Stimulated activated CD8-positive, alpha-beta memory T cell treated with anti-CD3 and anti-CD28 coated beads, Interleukin-7, amount 100 ng/mL, for 48 hours (primary cell): ENCODE measurements at places on chromosomes 2 and 18.

GRCh38 chr2:17104454-17104853 lies 413.8 kb downstream of the RAD51AP2 start:
- DNase-seq, result no peak

- DNase-seq, result peak; percentile 55
Observed at GRCh38 chr2:200812122-200813022, 662 bp downstream of the BZW1 start.

- DNase-seq, result no peak
Observed at GRCh38 chr2:232449964-232450363, 6.0 kb upstream of the ALPI start.

GRCh38 chr18:55778788-55779690 lies 191.0 kb upstream of the TCF4 start:
- no peak for DNase-seq

DNA sequence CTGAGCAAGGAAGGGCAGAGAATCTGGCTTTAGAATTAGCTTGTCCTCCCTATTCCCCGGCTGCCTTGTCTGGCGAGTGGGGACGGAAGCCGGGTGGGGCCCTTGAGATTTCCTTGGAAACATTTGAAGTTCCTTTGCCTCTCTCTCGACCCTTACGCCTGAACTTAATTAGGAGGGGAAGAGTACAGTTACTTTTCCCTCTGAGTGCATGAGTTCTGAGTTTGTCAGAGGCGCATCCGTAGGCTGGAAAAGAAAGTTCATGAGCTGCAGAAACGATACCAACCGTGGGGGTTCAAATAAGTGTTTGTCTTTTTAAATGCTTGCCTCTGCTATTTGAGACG lies 468 bp downstream of the PIKFYVE start:
- no peak for DNase-seq

DNA sequence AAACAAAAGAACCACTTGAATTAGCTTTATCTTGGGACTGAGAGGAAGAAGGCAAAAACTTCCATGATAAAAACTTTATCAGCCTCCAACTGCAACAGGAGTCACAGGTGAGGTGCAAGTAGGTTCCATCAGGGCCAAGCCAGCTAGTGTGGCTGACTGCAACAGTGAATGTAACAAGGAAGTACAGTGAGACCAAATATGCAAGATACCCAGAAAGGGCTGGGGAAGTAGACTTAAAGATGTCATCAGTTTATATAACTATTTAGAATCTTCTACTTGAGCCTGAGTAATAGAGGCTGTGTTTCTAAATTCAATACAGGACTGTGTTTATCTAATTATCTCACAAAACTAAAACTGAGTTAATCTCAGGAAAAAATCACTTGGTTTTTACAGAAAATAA lies 14.8 kb downstream of the PLEKHM3 start:
- DNase-seq, result no peak

- DNase-seq, result no peak
Observed at GRCh38 chr2:15449556-15450236, 111.4 kb downstream of the NBAS start.

DNA sequence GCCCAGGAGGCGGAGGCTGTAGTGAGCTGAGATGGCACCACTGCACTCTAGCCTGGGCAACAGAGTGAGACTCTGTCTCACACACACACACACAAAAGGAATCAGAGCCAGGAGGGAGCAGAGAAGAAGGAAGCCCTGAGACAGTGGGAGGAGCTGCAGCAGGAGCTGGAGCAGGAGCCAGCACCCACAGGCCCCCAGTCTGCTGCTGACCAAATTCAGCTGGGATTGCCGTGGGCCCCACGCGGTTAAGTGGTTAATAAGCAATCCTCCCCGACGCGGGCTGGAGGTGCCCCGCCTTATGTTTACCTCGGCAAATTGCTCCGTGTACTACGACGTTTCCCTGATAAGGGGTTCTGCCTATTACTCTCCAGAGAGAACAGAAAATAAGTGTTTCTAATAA lies 265.3 kb downstream of the TWIST2 start:
- no peak for DNase-seq

DNA sequence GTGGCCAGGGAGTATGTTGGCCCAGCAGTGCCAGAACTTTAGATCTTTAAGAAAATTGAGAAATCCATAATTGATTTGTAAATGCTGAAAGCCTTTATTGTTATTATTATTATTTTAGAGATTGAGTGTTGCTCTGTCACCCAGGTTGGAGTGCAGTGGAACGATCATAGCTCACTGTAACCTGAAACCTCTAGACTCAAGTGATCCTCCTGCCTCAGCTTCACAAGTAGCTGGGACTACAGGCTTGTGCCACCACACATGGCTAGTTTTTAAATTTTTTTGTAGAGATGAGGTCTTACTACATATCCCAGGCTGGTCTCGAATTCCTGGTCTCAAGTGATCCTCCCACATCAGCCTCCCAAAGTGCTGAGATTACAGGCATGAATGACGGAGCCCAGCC lies 143.2 kb upstream of the CCDC68 start:
- DNase-seq, result no peak

DNA sequence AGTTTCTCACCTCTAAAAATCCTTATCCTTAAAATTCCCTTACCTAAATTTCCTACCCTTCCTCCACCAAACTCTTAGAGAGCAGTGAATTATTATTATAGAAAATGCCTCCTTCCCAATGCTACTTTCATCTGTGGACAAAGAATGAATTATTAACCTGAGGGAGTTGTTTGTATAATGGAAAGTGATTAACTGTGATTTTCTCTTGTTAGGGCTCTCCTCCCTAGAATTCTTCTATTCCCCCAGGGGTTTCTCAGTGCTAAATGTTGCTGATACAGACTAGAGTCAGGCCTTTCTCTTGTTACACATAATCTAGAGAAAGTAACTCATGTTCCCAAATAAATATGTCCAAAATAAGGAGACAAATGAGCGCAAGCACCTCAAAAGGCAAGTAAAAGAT lies 23.3 kb downstream of the EPB41L5 start:
- DNase-seq, result no peak

GRCh38 chr18:72122103-72122502 lies 422.0 kb downstream of the CBLN2 start:
- no peak for DNase-seq

- DNase-seq, result no peak
Observed at GRCh38 chr2:30643674-30644073, 163.6 kb downstream of the CAPN13 start.

DNA sequence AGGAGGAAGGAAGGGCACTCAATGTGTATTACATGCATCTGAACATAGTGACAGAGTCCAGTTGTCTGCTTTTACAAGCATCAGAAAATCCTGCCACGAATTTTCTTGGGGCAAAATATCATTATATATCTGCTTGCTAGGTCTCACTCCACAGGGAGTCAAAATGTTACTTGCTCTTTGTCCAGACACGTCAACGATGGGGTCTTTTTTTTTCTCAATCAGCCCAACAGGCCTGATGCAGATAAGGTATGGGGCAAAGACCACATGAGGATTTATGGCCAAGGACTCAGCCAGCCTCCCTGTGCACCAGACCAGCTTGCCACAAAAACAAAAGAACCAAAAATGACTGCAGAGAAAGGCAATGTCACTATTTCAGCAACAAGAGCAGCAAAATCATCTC lies 323.4 kb upstream of the PKDCC start:
- DNase-seq, result no peak

GRCh38 chr2:236910781-236911495 lies 174.8 kb upstream of the COPS8 start:
- DNase-seq, result no peak

DNA sequence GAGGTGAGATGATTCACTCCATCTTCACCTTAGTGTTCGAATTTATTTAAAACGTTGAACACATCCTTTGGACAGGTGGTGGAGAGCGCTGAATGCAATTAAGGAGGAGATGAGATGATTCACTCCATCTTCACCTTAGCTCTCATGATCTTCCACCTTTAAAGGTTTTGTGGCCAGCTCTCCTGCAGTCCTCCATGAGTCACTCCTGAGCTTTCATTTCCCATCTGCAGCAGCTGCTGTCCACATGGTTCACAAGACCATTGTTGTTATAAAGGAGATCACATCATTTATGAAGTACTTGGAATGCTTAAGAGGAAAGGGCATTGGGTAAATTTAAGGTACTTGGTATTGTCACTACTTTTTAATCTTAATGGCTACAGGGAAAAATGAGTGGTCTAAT lies 298.5 kb downstream of the PAX3 start:
- no peak for DNase-seq

GRCh38 chr18:61502472-61502871 lies 169.2 kb downstream of the CDH20 start:
- DNase-seq, result no peak

- DNase-seq, result no peak
Observed at GRCh38 chr2:17479875-17480274, 38.4 kb downstream of the RAD51AP2 start.

DNA sequence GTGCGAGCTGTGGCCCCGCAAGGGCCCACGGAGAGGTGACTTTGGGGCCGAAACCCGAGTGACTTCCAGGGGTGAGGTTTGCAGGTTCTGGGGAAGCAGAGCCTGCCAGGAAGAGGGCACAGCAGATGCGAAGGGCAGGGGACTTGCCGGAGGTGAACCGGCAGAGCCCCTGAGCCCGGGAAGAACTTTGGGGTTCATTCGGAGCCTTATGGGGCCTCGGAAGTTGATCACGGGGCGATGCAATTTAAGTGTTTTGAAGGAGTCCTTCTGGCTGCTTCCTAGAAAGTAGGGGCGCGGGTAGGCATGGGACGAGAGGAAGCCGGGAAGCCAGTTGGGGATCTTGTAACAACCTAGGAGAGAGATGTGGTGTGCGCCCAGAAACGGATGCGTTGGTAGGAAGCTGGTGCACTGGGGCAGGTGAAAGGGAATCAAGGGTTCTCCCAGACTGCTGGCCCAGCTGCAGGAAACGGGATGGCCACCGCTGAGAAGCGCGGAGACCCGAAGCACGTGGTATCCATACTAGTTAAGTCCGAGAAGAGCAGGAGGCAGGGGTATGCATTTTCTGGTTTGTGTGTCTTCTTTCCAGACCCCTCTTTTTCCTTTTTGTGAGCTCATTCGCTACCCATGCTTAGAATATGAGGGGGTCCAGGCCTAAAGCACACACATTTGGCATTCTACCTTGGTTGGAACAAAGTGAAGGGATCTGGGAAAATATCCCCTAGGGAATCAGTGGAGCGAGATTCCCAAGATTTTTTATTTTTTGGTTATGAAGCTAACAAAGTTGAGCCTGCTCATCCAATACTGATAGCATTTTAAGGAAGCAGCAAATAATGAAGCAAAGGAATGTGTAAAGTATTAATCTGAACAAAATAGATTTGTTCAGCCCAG lies 758 bp downstream of the SCLY start:
- peak; percentile 18 for DNase-seq

- DNase-seq, result no peak
Observed at GRCh38 chr18:76757335-76757734, 65.0 kb upstream of the ZNF236 start.

- DNase-seq, result no peak
Observed at GRCh38 chr2:175218551-175218950, 37.0 kb upstream of the ATP5MC3 start.

GRCh38 chr2:168694173-168694572 lies 108.3 kb upstream of the NOSTRIN start:
- DNase-seq, result no peak

GRCh38 chr18:59345556-59345955 lies 13.5 kb downstream of the LMAN1 start:
- DNase-seq, result no peak

GRCh38 chr2:64336171-64336570 lies 117.8 kb upstream of the LGALSL start:
- no peak for DNase-seq

- DNase-seq, result no peak
Observed at GRCh38 chr2:69381337-69381737, 5.7 kb downstream of the GFPT1 start.

- DNase-seq, result no peak
Observed at GRCh38 chr2:55585451-55586080, 31.9 kb downstream of the PPP4R3B start.

DNA sequence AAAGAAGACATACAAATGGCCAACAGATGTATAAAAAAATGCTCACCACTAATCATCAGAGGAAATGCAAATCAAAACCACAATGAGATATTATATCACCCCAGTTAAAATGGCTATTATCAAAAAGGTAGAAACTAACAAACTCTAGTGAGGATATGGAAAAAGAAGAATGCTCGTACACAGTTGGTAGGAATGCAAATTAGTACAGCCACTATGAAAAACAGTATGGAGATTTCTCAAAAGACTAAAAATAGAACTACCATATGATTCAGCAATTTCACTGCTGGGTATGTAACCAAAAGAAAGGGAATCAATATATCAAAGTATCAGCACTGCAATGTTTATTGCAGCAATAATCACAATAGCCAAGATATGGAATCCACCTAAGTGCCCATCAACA lies 519.3 kb upstream of the HNMT start:
- DNase-seq, result no peak

- DNase-seq, result no peak
Observed at GRCh38 chr2:28972778-28973335, 8.2 kb upstream of the TOGARAM2 start.

GRCh38 chr2:174603280-174603679 lies 5.7 kb upstream of the WIPF1 start:
- DNase-seq, result no peak

- no peak for DNase-seq
Observed at GRCh38 chr2:183474912-183475695, 350.9 kb downstream of the NUP35 start.

DNA sequence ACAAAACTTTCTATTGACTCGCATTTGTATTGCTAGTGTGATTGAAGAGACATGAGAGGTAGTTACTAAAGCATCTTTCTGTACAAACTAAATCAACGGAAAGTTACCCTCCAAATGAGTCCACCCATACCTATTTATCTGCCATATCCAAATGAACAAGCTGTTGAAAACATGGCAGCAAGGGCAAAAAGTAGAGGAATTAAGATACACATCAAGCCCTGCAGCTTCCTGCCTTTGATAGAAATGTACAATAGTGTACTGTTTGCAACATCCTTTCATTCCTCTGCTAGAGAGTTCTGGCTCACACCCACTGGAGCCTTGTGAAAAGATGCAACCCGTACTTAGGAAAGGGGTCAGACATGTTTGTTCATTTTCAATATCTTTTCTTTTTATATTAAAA lies 122.5 kb downstream of the ERBB4 start:
- no peak for DNase-seq

GRCh38 chr2:82498777-82499443 lies 1960.2 kb downstream of the SUCLG1 start:
- DNase-seq, result no peak

GRCh38 chr2:70984576-70985282 lies 6.3 kb downstream of the ANKRD53 start:
- peak; percentile 64 for DNase-seq

GRCh38 chr2:30947686-30948085 lies 140.4 kb upstream of the CAPN13 start:
- no peak for DNase-seq

DNA sequence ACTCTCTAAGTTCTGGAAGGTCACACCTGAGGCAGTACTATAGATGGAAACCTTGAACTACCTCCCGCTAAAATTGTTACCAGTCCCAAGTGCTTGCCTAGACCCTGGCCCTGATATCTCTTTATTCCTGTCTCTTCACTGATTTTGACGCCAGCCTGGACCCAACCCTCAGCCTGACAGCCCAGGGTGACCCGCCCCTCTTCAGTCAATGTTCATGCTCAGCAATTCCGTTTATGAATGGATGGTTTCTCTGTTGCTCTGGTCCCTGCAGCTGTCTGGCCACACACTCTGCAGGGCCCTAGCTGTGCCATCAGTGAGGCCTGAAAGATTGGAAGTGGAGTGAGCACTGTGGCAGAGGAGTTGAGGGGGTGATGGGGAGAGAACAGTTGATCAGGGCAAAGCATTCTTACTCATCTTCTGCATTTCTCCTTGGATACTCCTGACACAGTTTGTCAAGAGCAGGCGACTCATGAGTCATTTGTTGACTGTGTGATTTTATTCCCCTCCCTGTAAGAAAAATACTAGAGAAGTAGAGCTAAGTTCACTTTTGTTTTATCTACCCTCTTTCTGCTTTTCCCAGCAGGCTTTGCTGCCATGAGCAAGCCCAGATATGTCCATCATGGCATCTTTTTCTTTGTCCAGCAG lies 46.0 kb downstream of the NPAS2 start:
- DNase-seq, result no peak
